Tibial artery (tissue), 4 donors: ENCODE measurements at places on chromosomes 1 and 21.

GRCh38 chr1:178530037-178530402, 17.1 kb downstream of the TEX35 start:
- no peaks in the 10 kb centered on the region for H3K36me3 ChIP-seq
- no peak overlapping the region for H3K4me3 ChIP-seq
- no peaks in the 10 kb centered on the region for H3K27me3 ChIP-seq
- H3K27ac ChIP-seq: no peak overlapping the region

- no peak overlapping the region for H3K4me3 ChIP-seq
- no peak overlapping the region for H3K27ac ChIP-seq
- H3K36me3 ChIP-seq: no peaks in the 10 kb centered on the region
- no peak for DNase-seq
- H3K4me1 ChIP-seq: no peaks in the 10 kb centered on the region
- H3K27me3 ChIP-seq: no peaks in the 10 kb centered on the region
Measured at GRCh38 chr1:117147341-117147831, 25.8 kb upstream of the TRIM45 start.

GRCh38 chr1:9538669-9539164, 548 bp upstream of the SLC25A33 start:
- peak overlapping the region; percentile 82 for H3K4me3 ChIP-seq
- H3K36me3 ChIP-seq: no peaks in the 10 kb centered on the region
- DNase-seq: no peak

- H3K36me3 ChIP-seq: no peaks in the 10 kb centered on the region
- DNase-seq: no peak
- H3K4me1 ChIP-seq: peaks cover 13% of the 10 kb centered on the region
- H3K27me3 ChIP-seq: no peaks in the 10 kb centered on the region
- H3K27ac ChIP-seq: no peak overlapping the region
Measured at GRCh38 chr1:115126516-115126915, 37.2 kb upstream of the TSPAN2 start.

GRCh38 chr1:101075926-101076325, 50.3 kb upstream of the DPH5 start:
- H3K36me3 ChIP-seq: no peaks in the 10 kb centered on the region
- no peak for DNase-seq
- no peak overlapping the region for H3K27ac ChIP-seq
- no peaks in the 10 kb centered on the region for H3K4me1 ChIP-seq
- no peaks in the 10 kb centered on the region for H3K27me3 ChIP-seq

- H3K4me1 ChIP-seq: no peaks in the 10 kb centered on the region
- no peaks in the 10 kb centered on the region for H3K36me3 ChIP-seq
- H3K27me3 ChIP-seq: no peaks in the 10 kb centered on the region
- no peak overlapping the region for H3K27ac ChIP-seq
- no peak for DNase-seq
Measured at GRCh38 chr1:173042806-173043205, 7.9 kb downstream of the TNFSF18 start.

- no peak for DNase-seq
- peaks cover 50% of the 10 kb centered on the region for H3K36me3 ChIP-seq
- H3K27ac ChIP-seq: peak overlapping the region; percentile 17
- no peaks in the 10 kb centered on the region for H3K27me3 ChIP-seq
- H3K4me1 ChIP-seq: no peaks in the 10 kb centered on the region
Measured at GRCh38 chr1:61708953-61709907, 15.7 kb downstream of the TM2D1 start.

GRCh38 chr1:9758559-9759121, 65.1 kb downstream of the CLSTN1 start:
- peaks cover 5% of the 10 kb centered on the region for H3K36me3 ChIP-seq
- H3K4me3 ChIP-seq: no peak overlapping the region
- H3K27me3 ChIP-seq: no peaks in the 10 kb centered on the region
- H3K27ac ChIP-seq: no peak overlapping the region
- no peaks in the 10 kb centered on the region for H3K4me1 ChIP-seq

DNA sequence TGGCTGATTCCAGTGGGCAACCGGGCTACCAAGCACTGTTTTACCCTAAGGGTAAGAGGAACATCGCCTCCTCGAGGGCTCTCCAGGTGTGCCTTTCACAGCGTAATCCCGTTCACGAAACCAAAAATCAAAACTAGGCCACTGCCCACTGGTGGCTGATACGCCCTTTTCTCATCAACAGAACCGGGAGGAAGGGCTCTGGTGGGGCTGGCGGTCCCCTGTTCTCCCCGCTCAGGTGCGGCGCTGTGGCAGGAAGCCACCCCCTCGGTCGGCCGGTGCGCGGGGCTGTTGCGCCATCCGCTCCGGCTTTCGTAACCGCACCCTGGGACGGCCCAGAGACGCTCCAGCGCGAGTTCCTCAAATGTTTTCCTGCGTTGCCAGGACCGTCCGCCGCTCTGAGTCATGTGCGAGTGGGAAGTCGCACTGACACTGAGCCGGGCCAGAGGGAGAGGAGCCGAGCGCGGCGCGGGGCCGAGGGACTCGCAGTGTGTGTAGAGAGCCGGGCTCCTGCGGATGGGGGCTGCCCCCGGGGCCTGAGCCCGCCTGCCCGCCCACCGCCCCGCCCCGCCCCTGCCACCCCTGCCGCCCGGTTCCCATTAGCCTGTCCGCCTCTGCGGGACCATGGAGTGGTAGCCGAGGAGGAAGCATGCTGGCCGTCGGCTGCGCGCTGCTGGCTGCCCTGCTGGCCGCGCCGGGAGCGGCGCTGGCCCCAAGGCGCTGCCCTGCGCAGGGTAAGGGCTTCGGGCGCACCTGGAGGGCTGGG, at the start of gene IL6R:
TSS of gene IL6R (plus strand) at position 360 of the 763 bp plus-strand sequence. CDS start at position 647, 287 bp downstream.
- H3K27ac ChIP-seq: peak within 1 kb of the TSS; percentile 95
- H3K4me1 ChIP-seq: peaks cover 21% of the 10 kb centered on the region
- DNase-seq: peak; percentile 96
- H3K4me3 ChIP-seq: peak within 1 kb of the TSS; percentile 73

- no peak overlapping the region for H3K4me3 ChIP-seq
- H3K27ac ChIP-seq: no peak overlapping the region
- H3K4me1 ChIP-seq: no peaks in the 10 kb centered on the region
- no peak for DNase-seq
- no peaks in the 10 kb centered on the region for H3K36me3 ChIP-seq
- no peaks in the 10 kb centered on the region for H3K27me3 ChIP-seq
Measured at GRCh38 chr1:235831148-235831547, 35.6 kb downstream of the LYST start.

- no peak overlapping the region for H3K4me3 ChIP-seq
- no peak overlapping the region for H3K27ac ChIP-seq
- DNase-seq: no peak
- H3K36me3 ChIP-seq: no peaks in the 10 kb centered on the region
- no peaks in the 10 kb centered on the region for H3K27me3 ChIP-seq
- H3K4me1 ChIP-seq: no peaks in the 10 kb centered on the region
Measured at GRCh38 chr1:9211291-9211811, 23.2 kb upstream of the H6PD start.

GRCh38 chr1:151370211-151370911, 2.1 kb downstream of the SELENBP1 start:
- peaks cover 38% of the 10 kb centered on the region for H3K4me1 ChIP-seq
- H3K27ac ChIP-seq: peak overlapping the region; percentile 88
- no peak overlapping the region for H3K4me3 ChIP-seq

DNA sequence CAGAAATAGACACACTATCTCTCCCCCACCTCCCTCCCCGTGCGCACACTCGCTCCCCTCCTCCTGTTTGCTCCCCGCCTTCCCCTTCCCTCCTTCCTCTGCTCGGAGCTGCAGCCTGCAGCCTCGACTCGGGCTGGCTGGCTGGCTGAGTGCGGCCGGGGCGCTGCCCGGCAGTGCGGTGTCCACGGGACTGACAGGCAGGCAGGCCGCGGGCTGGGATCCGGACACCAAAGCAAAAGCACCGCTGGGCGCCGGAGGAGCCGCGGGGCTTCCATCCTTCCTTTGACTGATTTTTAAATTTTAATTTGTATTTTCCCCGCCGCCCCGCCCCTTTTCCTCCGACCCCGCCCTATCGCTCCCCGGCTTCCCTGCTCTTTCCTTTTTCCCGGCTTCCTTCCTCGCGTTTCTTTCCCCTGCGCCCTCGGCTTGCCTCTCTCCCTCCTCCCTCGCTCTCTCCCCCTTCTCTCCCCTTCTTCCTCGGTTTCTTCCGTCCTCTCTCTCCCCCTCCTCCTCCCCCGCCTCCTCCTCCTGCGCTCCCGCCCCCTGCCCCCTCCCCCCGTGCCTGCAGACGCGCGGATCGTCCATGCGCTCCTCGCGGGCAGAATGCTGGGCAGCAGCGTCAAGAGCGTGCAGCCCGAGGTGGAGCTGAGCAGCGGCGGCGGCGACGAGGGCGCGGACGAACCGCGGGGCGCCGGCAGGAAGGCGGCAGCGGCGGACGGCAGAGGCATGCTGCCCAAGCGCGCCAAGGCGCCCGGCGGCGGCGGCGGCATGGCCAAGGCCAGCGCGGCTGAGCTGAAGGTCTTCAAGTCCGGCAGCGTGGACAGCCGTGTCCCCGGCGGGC, 109.4 kb downstream of the NAV1 start:
- no peaks in the 10 kb centered on the region for H3K4me1 ChIP-seq
- no peaks in the 10 kb centered on the region for H3K27me3 ChIP-seq
- peak overlapping the region; percentile 51 for H3K4me3 ChIP-seq

- no peak overlapping the region for H3K4me3 ChIP-seq
- H3K36me3 ChIP-seq: no peaks in the 10 kb centered on the region
- H3K27me3 ChIP-seq: peaks cover 6% of the 10 kb centered on the region
- no peaks in the 10 kb centered on the region for H3K4me1 ChIP-seq
Measured at GRCh38 chr1:236113324-236114032, 28.9 kb upstream of the GPR137B start.

GRCh38 chr1:67256291-67257172, 51.1 kb upstream of the IL12RB2 start:
- H3K27ac ChIP-seq: no peak overlapping the region
- no peak for DNase-seq
- H3K4me1 ChIP-seq: no peaks in the 10 kb centered on the region

DNA sequence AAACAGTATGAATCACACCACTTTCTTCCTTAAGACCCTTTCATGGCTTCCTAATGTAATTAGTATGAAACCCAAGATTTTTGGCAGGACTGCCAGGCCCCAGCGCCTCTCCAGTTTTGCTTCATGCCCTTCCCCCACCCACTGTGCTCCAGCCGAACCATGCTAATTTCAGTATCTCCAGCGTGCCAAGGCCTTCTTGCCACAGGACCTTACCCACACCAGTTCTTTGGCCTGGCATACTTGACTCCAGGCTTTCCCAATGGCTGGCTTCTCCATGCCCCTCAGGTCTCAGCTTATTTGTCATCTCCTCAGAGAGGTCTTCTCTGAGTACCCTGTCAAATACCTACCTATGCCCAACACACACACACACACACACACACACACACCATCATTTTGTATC, 38.5 kb downstream of the ACP6 start:
- no peak overlapping the region for H3K4me3 ChIP-seq
- H3K27me3 ChIP-seq: no peaks in the 10 kb centered on the region
- H3K4me1 ChIP-seq: no peaks in the 10 kb centered on the region
- H3K27ac ChIP-seq: no peak overlapping the region
- no peaks in the 10 kb centered on the region for H3K36me3 ChIP-seq

DNA sequence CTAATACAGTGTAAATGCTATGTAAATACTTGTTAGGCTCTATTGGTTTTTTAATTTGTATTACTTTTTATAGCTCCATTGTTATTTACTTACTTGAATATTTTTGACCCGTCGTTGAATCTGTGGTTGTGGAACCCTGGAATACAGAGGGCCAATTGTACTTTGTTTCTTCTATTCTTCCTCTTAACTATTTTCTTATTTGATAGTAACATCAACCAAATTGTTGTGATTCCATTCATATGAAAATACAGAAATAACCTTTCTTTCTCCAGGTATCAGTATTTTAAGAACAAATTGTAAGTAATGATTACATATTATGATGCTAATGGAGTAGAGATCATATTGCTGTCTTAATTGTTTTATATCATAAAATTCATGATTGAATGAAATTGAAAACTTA, 73.7 kb downstream of the FNBP1L start:
- H3K36me3 ChIP-seq: no peaks in the 10 kb centered on the region
- H3K4me1 ChIP-seq: no peaks in the 10 kb centered on the region
- no peak overlapping the region for H3K4me3 ChIP-seq

DNA sequence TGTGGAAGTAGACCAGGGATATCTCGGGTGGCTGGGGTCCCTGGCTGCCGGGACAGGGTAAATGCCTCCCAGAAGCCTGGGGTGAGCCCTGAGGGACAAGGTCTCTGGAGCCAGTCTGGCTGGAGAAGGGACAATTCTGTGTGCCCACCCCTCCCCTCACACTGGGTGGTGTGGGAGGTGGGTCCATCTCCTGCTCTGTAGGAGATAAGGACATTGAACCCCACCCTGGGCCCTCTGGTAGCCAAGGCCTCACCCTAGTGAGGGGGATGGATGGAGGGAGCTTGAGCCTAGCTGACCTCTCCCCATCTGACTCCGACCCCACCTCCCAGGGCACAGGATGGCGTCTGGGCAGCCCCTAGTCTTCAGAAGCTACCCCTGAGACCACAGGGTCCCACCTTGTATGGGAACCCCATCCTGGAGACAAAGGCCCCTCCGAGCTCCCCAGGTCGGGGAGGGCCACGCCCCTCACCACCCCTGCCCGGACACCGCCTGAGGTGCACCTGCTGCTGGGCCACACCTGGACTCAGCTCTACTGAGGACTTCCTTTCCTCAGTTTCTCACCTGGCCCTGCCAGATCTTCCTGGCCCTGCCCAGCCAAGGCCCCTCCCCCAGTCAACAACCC, 4.3 kb downstream of the AGRN start:
- DNase-seq: no peak
- H3K27ac ChIP-seq: no peak overlapping the region
- H3K27me3 ChIP-seq: peaks cover 2% of the 10 kb centered on the region
- peaks cover 15% of the 10 kb centered on the region for H3K4me1 ChIP-seq

DNA sequence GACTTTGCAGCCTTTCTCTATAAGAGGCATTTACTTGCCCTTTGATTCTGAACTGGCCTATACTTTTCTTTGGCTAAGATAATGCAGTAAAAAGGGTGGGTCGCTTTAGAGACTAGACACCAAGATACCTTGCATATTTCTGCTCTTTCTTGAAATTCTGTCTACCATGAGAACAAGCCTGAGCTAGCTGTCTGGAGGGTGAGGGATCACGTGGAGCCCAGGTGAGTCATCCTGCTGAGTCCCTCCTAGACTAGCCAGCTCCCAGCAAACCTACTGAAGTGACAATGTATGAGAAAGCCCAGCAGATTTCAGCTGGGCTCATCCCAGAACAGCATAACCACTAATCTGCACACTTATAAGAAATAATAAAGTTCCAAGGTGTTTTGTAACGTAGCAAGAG, 408.0 kb upstream of the KAZN start:
- H3K4me1 ChIP-seq: peaks cover 7% of the 10 kb centered on the region
- H3K27me3 ChIP-seq: no peaks in the 10 kb centered on the region
- no peaks in the 10 kb centered on the region for H3K36me3 ChIP-seq
- H3K27ac ChIP-seq: no peak overlapping the region
- no peak for DNase-seq
